ENCODE measurements at places on chromosomes 7 and 10.

DNA sequence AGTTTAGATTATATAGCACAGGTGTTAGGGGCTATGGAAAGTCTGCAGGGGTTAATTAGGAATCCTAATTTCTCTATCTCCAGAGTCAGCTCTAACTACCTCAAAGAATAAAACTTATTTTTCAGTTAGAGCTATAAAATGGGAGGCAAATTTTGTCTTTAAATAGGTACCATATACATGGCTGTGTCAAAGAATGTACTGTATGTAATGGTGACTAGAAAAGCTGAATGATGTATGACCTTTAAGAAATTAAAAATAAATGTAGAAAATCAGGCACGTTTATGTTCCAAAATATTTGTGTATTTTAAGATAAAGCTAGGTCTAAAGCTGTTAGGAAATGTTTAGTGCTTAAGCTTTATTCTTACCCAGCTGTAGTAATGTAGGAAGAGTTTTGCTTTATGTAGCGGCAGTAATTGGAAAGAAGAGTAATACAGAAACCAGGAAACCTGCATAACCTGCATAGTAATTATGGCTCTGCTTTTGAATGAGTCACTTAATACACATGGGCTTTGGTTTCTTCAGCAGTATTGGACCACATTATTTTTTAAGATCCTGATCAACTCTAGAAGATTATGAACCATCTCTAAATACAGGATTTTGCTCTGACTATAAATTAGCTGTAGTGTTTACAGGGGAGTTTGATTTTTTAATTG lies 85.0 kb downstream of the KMT2E start:
- no peak for DNase-seq

DNA sequence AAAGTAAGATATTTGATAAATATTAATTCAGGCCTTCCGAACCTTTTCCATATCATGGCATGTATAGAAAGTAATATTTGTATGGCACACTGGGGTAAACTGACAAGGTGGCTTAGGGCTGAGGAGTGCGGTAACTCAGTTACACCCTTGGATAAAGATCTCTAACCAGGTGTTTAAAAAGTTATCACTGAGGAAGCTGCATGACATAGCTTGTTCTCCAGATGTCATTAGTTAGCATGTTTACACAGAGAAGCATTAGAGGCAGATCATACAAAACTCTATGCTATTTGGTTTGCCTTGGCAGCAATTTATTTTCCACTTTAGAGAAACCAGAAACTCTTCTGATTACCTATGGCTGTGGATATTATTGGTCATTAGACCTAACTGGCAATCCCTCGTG lies 118.2 kb downstream of the ST7 start:
- DNase-seq, result no peak

GRCh38 chr10:18164093-18164492 lies 23.9 kb downstream of the CACNB2 start:
- no peak for DNase-seq

DNA sequence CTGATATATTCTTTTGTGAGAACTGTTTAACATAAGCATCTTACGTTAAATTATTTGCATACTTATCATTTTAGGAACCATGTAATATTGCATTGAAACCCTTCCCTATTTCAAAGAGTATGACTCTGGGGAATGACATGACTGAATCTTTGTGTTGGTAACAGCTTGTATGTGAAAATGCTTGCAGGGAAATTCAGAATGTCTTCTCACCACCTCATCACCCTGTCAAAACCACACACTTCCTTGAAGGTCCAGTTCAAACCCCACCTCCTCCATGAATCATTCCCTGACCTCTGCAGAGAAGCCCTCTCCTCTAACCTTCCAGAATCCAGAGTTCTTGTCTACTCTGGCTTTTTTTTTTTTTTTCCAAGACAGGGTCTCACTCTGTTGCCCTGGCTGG lies 26.3 kb upstream of the NKX2-3 start:
- no peak for DNase-seq

All from bone marrow (tissue), 2 donors.